Activated T-cell treated with anti-CD3 and anti-CD28 coated beads for 24 hours (primary cell): ENCODE measurements at places on chromosomes 6 and 20.
A peak's percentile ranks its signal among the peaks of the same experiment; 100 is the strongest.

GRCh38 chr20:16758454-16759180 lies 10.5 kb downstream of the OTOR start:
- no peak for DNase-seq

DNA sequence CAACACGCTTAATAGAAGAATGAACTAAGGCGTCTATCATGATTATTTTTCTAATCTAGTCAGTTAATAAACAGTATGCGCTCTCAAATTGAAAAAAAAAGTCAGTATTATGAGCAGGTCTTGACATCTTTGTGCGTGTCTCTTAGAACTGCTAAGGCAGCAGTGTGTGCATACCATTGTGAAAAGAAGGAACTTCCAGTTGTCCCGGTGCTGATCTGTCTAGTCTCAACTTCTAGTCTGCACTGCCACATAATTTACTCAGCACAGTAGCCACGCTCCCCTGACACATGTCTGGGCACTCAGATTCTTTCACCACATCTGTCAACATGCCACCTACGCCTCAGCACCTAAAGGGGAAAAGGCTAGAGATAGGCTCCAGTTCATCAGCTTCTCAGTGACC lies 61.1 kb upstream of the SPDEF start:
- no peak for DNase-seq

DNA sequence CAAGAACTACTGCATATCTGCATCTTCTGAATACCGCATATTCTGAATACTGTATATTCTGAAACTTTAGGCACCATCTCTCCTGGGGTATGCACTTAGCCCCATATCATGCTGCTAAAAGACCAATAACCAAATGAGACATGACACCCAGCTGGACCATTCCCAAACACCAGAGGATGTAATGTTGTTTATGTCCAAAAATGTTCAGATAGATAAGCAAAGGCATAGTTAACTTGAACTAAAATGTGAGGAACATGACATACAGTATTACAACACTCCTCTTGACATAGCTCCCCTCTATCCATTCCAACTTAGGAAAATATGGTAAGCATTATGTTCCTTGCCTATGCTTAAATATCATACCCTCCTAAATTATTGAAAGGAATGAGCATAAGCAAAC lies 127.3 kb downstream of the TENT5A start:
- no peak for DNase-seq

- DNase-seq = no peak
These were observed 222.6 kb upstream of the MARCKS start for GRCh38 chr6:113634352-113635163.

DNA sequence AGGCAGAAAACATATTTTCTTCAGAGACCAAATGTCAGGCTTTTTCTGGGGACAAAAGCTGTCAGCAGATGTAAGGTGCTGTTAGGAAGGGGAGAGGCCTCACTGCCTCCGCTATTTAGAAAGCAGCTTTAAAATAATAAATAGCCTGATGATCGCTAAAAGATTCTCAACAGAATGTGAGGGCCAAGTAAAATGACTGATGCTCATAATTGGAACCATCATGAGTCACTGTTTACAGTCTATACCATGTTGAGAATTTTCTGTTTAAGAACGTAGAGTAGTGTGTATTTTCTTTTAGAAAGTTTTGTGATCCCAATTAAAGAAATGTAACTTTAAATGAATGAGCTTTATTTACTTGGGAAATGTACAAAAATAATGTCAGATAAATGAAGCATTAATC lies 220.0 kb downstream of the CLIC5 start:
- DNase-seq = no peak

DNA sequence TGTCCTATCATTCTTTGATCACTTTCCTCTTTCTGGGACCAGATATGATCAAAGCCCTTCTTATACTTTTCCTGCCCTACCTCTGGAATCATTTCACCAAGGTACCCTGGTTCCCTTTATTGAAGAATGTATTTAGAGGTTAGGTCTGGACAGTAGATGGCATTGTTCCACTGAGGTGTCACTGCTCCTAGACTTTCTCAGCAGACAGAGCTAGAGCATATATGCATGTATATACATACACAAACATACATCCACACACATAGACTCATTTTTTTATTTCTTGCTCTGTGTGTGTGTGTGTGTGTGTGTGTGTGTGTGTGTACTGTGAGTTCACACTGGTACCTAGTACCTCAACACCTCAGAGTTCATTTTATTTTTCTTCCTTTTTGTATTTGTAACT lies 40.9 kb downstream of the PTPRA start:
- DNase-seq = no peak

DNA sequence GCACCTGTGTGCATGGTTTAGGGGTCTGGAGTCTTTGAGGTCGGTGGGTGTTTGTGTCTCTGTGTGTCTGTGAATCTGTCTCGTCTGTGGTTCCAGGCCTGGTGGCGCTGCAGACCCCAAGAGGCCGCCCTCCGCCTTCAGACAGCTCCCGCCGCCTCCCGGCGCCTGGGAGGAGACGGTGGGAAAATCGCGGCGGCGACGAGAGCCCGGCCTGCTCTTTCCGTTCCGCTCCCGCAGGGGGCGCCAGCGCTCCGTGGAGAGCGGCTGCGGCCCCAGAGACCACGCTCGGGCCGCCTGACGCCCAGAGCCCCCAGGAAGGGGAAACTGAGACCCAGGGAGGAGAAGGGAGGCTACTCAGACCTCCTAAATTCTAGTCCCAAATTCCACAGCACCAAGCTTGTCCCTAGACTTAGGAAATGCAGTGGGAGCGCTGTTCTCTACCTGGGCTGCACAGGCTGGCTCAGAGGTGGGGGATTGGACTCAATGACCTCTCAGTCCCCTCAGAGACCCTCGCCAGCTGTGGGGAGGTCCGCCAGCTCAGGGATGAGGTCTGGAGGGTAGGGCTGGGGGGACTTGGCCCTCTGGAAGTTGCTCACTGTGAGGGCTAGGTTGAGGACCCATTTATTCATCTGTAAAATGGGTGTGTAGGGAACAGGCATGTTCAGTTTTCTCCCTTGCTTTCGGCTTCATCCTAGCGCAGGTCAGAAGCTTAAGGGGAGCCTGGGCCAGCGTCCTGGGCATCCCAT lies 36.9 kb upstream of the BLCAP start:
- peak; percentile 31 for DNase-seq

DNA sequence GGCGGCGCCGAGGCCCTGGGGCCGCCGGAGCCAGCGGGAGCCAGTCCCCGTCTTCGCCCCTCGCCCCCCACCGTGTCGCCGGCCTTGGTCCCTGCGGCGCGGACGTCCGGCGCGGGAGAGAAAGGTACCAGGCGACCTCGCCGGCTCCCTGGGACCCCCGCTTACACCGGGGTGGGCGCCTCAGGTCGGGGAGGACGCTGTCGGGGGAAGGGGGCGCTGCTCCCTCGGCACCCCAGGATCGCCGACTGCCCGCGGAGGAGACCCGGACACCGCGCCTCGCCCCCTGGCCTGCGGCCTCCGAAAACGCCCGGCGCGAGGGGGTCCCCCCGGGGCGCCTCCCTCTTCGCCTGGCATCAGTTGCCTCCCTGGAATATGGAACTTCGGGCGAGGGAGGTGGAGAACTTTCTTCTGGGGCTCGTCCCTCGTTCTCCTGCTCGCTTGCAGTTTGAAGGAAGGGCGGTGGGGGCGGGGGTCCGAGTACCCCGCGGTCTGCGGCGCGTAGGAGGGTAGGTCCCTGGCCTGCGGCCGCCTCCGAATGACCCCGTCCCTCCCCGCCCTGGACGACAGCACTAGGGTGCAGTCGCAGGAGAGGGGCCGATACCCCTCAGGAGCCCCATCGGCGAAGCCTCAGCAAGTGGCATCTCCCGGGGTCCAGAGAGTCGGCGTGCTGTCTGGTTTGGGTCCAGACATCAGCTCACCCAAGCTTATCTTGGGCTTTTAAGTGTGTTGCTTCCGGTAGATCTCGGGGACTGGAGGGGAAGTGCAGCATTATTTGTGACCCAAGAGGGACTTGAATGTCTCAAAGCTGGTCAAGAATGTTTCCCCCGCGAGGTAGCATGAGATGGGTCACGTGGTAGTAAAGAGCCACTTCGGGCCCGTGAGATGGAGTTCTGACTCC lies 549 bp downstream of the ANKRD6 start:
- DNase-seq = no peak

GRCh38 chr6:54262499-54262898 lies 45.7 kb upstream of the TINAG start:
- DNase-seq = no peak

DNA sequence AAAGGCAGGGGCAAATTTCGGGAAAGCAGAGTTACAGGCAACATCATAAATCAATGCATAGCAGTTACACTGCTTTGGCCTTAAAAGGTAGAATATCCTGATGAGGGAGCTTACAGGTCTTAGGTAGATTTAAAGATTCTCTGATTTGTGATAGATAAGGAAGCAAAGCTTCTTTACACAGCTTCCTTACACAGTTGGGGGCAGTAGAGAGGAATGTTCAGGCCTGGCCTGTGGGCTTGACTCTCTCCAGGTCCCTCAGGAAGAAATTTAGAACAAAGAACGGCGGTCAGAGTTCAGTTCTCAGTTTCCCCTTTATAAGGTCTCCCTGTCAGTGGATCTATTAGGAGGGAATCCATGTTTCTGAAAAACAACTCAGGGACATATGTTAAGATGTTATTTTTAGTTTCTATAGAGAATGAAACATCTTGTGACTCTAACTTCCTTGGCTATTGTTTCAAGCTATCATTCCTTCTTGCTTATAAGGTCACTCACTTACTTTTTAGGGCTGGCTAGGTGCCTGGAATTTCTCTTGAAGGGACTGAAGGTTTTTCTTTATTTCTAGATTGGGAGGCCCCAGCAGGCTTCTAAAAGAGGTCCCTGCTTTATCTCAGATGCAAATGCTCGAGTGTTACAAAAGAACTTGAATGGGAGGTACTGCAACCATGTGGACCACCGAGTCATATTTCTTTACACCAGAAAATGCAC lies 11.8 kb downstream of the HLA-B start:
- DNase-seq = no peak

DNA sequence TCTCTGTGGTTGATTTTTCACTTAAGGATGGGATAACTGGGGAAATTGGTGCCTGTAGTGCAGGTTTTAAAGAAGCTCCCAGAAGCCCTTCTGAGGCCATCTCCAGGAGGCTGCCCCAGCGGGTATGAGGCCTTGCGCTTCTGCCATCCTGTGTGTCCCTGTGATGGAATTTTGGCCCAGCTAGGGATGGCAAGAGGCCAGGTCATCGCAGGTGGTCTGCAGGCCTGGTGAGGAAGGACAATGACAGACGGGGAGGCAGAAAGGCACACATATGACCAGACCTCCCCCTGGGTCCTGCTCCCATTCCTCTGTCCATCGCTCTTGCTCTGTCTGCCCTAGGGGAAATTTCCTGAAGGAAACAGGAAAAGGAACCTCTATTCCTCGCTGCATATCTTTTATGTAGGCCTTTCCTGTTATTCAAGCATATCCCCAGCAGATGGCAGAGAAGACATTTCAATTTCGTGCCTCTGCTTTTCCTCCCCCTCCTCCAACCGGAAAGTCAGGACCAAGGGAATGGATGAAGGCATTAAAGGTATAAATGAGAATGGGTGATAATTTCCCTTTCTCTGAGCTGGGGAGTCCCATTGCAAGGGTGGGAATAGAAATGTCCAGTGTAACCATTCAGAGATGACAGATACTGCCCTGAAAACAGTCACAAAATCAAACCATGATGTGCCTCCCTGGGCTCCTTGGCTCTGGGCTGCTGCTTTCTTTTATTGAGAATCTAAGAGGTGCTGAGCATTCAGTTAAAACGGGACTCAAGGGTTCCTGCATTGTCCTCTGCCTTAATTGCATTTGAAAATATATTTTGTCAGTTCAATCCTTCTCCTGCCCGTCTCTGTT lies 17.6 kb upstream of the HLA-F start:
- no peak for DNase-seq

GRCh38 chr6:145844933-145845540 lies 30.4 kb upstream of the FBXO30 start:
- DNase-seq = no peak

DNA sequence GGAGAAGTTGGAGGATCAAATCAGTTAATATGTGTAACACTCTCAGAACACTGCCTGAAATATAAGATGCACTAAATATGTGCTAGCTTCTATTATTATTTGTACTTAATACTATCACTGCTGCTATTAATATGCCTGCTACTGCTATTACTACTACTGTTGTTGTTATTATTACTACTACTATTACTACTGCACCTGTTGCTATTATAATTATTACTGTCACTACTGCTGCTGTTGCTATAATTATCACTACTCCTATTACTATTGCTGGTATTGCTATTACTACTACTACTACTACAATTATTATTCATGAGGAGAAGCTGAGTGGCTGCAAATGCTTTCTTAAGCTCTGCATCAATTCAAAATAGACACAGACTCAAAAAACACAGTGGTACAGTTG lies 16.7 kb upstream of the SSTR4 start:
- DNase-seq = no peak

GRCh38 chr6:22146931-22147701 lies 149.7 kb downstream of the PRL start:
- DNase-seq = no peak

DNA sequence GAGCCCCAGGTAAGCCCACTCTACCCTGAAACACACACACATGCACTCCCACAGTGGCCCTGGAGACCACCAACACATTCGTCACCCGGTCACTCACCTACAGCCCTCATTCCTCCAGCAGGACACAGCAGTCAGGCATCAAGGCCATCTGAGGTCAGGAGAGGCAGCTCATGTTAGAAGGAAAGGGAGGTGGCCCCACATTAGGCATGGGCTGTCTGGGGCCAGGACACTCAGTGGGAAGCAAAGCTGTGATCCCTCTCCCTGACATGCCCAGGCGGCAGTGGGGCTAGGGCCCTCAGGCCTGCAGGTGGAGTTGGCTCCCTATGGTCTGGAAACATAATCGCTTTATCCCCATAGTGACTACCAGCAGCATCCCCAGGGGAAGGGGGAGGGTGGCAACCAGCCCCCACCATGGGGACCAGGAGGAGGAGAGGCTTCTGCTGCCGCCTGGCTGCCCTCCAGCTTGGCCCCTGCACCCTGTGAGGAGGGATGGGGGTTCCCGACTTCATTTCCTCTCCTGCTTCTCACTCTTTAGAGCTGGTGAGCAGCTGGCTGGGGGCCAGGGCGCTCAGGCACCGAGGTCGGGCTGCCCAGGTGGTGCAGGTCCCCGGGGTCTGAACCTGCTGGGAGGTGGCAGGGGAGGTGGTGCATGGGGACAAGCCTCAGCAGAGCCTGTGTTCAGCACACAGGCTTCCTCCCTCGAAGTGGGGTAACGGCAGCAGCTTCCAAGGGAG lies 76.6 kb upstream of the CST7 start:
- DNase-seq = no peak

GRCh38 chr20:19932170-19932667 lies 84.9 kb upstream of the NAA20 start:
- no peak for DNase-seq

GRCh38 chr6:14857501-14857900 lies 388.4 kb upstream of the JARID2 start:
- peak; percentile 72 for DNase-seq

GRCh38 chr20:7687065-7687464 lies 253.2 kb downstream of the HAO1 start:
- DNase-seq = no peak

DNA sequence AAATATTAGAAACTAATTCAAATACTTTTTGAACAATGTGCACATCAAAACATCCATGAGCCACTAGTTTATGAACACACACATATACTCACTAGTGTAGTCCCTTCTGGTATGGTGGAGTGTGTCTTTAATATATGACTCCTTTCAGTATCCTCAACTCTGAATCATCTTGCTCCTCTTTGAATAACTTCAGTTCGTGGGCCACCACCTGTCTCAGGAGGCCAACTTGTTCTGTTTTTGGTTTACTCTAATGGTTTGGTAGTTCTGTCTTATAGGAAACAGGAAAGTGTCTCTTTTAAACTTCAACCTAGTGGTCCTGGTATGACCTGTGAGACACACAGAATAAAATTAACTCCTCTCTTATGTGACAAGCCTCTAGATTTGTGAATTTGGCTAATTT lies 55.6 kb downstream of the ZNF292 start:
- DNase-seq = peak; percentile 20

GRCh38 chr6:31140643-31141042 lies 1.8 kb upstream of the PSORS1C2 start:
- DNase-seq = no peak
